ENCODE measurements at places on chromosomes 12 and 14.

- peak; percentile 65 for DNase-seq
Observed at GRCh38 chr12:120121766-120122293, 5.3 kb upstream of the RAB35 start.

DNA sequence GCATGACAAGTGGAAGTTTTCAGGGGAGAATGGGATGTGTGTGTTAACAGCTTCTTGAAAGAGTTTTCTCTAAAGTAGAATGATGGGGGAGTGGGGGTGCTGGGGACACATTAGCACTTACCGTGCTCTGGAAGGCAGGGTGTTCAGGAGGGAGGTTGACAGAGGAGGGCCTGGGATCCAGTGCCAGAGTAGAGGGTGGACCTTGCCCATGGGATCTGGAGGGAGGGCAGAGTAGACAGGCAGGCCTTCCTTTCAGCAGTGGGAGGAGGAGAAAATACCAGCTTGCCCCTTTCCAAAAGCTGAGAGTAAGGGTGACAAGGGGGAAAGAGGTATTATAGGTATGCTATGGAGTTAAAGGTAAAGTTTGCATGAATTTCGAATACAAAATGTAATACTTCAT, 40.1 kb downstream of the TRAF3 start:
- no peak for DNase-seq

GRCh38 chr12:64694130-64695040, 64.8 kb downstream of the GNS start:
- no peak for DNase-seq

GRCh38 chr12:6899837-6900519, 4.6 kb upstream of the LRRC23 start:
- peak; percentile 70 for DNase-seq

- DNase-seq: no peak
Observed at GRCh38 chr12:105092336-105092735, 8.1 kb upstream of the ALDH1L2 start.

DNA sequence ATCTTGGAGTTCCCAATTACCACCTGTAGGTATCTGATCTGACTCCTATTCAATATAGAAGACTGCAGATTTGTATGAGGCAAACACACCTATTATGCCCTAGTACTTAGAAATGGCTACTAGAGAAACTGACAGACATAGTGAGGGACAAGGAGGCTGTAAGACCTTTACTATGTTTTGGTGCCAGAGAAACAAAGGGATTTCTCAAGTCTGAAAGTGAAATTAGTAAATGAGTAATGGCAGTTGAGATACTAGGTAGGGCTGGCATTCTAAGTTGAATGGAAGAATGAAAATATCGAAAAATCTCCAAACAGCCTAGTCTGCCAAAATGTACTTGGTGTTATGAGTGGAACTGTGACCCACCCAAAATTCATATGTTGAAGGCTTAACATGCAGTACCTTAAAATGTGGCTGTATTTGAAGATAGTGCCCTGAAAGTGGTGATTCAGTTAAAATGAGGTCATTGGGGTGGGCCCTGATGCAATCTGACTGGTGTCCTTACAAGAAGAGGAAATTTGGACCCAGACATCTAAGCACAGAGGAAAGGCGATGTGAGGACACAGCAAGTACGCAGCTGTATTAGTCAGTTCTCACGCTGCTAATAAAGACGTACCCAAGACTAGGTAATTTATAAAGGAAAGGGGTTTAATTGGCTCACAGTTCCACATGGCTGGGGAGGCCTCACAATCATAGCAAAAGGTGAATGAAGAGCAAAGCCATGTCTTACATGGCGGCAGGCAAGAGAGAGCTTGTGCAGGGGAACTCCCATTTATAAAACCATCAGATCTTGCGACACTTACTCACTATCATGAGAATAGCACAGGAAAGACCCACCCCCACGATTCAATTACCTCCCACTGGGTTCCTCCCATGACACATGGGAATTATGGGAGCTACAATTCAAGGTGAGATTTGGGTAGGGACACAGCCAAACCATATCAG, 127.0 kb downstream of the APAF1 start:
- no peak for DNase-seq

DNA sequence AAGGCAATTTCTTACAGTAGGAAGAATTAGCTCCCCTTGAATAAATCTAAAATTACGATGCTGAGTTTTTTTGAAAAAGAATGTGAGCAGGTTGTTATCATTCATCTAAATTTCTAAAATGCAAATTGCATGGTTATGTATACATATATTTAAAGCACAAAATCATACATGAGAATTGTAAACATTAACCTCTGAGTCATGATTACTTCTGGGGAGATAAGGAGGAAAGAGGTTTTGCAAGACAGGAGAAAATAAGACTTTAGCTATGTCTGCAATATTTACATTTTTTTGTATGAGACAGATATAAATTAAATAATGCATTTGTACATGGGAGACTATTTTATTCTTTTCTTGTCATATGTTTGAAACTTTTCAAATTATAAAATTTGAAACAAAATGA, 72.2 kb downstream of the TSPAN8 start:
- no peak for DNase-seq

GRCh38 chr12:19304149-19304750, 135.0 kb upstream of the AEBP2 start:
- no peak for DNase-seq

DNA sequence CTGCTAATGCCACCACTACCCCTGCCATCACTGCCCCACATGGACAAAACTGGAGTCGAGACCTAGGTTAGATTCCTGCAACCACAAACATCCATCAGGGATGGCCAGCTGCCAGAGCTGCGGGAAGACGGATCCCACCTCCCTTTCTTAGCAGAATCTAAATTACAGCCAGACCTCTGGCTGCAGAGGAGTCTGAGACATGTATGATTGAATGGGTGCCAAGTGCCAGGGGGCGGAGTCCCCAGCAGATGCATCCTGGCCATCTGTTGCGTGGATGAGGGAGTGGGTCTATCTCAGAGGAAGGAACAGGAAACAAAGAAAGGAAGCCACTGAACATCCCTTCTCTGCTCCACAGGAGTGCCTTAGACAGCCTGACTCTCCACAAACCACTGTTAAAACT, 7.1 kb upstream of the OAS2 start:
- DNase-seq: peak; percentile 74

DNA sequence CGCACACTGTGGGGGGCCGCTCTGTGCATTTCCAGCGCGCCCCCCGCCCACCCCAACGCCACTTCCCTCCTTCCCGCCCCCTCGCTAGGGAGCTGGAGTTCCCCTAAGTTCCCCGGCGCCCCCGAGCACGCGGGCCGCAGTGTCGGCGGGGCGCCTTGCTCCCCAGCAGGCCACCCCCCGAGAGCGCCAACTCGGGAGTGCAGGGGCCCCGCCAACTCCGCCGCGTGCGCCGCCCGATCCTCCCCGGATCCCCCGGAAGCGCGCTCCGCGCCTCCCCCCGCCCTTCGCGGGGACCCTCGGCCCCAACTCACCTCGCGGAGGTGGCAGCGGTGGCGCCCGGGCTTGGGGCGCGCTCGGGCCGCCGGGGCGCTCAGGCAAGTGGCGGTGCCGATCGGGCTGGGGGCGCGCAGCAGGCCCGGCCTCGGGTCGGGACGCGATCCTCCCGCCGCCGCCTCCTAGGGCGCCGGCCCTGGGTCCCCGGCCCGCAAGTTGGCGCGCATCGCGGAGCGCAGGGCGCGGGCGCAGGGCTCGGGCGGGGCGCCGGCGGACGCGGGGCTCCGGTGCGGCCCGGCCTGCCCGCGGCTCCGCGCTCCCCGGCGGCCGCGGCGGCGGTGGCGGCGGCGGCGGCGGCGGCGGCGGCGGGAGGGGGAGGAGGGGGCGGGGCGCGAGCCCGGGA, at the start of gene NCOR2:
Gene NCOR2 (minus strand): TSS at position 616 of the 676 bp plus-strand sequence. CDS start 72,361 bp downstream, outside the sequence.
- DNase-seq: peak; percentile 40

DNA sequence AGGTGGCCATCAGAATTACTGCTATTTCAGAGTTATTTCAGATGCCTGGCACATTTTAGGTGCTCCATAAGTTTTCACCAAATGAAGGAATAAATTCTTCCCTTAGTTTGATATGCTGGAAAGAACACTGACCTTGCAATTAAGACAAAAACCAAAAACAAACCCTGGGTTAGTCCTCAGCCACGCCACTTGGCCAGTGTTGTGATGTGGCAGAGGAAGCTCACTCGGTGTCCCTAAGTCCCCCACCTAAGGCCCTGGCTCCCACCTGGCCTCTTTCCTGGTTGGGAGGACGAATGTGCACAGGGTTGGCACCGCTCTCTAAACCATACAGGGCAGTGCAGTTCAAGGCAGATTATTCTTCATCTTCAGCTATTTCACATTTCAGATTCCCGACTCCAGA, 13.7 kb upstream of the FGF23 start:
- no peak for DNase-seq

GRCh38 chr12:123731596-123731995, 19.4 kb downstream of the ATP6V0A2 start:
- DNase-seq: no peak

GRCh38 chr14:99515301-99516155, 34.3 kb downstream of the CCNK start:
- DNase-seq: no peak

- DNase-seq: peak; percentile 73
Observed at GRCh38 chr12:132282950-132283771, 46.2 kb downstream of the GALNT9 start.

DNA sequence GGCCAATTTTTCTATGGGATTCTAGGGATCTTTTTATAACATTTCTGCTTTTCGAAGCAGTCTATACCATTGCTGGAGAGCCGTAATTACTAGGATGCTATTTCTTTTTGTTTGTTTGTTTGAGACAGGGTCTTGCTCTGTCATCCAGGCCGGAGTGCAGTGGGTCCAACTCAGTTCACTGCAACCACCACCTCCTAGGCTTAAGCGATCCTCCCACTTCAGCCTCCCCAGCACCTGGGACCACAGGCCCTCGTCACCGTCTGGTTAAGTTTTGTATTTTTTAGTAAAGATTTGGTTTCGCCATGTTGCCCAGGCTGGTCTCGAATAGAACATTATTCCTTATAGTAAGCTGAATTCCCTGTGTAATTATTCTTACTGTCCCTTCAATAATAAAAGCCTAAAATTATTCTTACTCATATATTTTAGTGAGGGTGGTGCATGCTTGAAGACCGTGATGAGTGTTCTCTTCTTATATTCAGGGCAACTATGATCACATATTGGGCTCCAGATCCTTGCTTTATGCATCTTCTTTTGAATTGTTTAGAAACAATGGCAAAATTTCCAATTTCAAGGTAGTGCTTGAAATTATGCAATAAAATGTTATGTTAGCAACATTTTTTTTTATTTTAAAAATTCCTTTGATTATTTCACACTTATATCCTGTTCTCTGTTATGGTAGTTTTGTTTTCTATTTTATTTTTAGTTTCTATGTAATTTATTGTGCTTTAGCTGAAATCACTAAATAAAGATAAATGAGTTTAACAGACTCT, 66.2 kb downstream of the CRADD start:
- no peak for DNase-seq

DNA sequence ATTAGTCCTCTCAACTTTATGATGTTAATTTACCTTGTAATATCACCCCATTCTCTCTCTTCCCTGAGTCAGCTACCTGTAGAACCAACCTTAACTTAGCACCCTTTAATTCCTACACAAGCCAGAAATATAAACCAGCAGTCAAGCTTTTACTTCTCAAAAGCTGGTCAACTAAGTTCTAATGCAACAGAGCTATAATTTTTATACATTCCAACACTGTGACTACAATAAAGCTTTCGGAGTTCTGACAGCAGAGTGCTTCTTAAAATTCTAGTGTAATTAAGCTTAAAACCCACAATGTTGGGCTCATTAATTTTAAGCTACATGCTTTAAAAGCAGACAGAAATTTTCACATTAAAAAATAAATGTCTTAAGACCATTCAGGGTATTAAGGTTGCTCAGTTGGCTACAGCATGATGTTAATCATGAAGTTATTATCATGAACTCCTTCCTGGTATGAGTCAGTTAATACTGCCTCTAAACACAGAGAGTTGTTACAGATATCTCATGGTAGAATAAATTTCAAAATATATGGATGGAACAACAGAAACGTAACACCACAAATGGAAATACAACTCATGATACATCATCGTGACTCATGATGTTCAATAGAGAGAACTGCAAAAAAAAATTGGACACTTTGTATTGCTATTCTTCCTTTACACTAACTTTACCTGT, 126.7 kb downstream of the EPS8 start:
- no peak for DNase-seq

DNA sequence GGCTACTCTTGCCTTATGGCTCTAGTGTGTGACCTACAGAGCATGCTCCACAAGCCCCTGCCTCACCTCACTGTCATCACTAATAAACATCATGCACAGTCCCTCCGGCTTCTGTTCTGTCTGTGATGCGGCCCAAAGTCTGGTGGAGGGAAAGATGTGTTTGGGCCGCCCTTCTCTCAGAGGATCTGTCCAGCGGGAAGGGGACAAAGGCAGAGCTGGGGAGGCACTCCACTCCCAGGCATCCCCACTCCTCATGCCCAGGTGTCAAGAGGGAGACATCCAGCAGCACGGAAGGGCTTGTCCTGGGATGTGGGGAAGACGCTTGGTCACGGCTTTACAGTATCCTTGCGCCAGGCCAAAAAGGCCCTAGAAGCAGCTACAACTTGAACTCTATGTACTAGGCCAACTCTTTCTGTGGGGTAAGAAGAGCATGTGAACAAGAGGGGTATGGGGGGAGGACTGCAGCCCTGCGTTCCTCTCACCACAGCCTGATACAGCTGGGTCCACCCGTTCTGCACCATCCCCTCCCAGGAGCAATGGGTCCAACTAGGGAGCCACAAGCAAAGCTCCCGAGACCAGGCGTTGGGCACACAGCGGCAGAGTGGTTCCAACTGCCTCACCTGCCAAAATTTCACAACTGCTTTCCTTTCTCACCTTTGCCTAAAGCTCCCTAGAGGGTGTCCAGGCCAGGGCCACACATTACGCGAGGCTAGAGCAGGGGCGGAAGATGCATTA, 10.7 kb downstream of the CACNB3 start:
- no peak for DNase-seq

GRCh38 chr14:91406982-91407381, 10.6 kb downstream of the CCDC88C start:
- no peak for DNase-seq

DNA sequence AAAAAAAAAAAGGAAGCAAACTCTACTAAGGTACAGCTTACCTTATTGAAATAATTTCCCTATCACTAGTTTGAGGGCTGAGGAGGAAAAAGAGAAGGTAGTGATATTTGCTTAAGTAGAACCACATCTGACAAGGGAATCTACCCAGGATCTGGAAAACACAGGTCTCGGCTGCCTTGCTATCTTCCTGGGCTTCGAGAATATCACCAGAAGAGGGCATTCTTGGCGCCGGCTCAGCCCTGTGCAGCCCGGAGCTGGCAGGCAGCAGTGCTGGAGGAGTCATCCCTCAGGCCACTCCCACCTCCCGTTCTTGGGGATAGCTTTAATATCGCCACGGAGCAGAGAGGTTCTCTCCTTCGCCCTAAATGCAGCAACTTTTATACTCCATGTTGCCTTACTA, 1181.2 kb downstream of the VRK1 start:
- peak; percentile 28 for DNase-seq

DNA sequence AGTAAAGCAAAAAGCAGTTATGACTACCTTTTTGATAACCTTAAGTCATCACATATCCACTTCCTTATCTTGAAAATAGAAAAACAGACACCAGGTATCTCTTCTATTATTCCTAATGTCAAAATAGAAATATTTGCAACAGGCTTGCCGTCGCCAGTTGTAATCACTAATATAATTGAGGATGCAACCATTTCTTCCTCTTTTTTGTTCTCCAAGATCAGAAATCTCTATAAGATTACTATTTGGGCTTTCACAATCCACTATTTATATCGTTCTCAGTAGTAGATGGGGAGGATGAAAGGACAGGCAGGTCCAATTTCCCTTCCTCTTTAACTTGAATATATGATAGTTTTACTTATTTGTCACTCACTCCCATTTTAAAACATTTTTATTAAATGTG, 130.2 kb upstream of the HMGA2 start:
- DNase-seq: no peak

- no peak for DNase-seq
Observed at GRCh38 chr12:127125607-127126259, 1141.2 kb upstream of the TMEM132C start.

- DNase-seq: no peak
Observed at GRCh38 chr12:30691122-30691879, 4.4 kb downstream of the IPO8 start.
